ENCODE measurements at places on chromosomes 6 and 20.

DNA sequence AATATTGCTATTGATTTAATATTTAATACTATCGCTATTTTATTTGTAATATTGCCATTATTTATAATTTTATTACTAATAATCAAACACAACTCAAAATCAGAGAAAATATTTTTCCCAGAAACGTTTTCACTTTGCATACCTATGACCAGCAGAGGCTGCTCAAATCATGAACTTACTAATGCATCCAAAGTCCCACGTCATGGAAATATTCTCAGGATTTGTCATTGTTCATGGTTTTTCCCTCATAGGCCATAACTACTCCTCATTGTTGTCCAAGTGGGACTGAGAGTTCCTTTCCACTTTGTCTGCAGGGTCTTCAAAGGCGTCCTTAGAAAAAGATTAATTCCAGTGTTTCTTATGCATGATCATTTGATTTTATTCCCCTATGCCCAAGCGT, 344.8 kb downstream of the THBS2 start:
- no peak for DNase-seq

GRCh38 chr20:13447385-13448180, 191.1 kb downstream of the TASP1 start:
- no peak for DNase-seq

- DNase-seq = no peak
Observed at GRCh38 chr6:705047-705446, 12.1 kb upstream of the EXOC2 start.

GRCh38 chr6:86723729-86724128, 213.6 kb upstream of the HTR1E start:
- no peak for DNase-seq

DNA sequence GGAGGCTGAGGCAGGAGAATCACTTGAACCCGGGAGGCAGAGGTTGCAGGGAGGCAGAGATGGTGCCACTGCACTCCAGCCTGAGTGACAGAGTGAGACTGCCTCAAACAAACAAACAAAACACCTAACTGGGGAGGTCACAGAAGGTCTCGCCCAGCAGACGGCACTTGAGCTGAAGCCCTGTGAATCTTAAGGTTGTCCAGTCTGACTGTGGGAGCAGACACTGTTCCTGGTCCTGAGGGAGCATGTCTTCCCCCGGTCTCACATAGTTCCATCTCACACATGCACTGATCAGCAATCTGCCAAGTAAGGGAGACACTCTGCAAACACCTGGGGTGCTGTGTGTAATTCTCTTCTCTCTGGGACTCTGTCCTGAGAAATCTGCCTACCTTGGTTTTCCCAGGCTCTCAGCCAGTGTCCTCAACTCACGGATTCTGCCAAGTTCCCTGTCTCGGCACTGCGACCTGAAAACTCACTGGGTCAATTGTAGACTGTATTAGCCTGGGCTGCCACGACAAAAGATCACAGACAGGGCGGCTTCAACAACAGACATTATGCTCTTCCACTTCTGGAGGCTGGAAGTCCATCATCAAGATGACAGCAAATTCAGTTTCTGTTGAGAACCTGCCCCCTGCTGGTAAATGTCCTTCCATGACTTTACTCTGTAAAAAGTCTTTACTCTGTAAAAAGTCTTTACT, 94.3 kb downstream of the JPH2 start:
- no peak for DNase-seq

DNA sequence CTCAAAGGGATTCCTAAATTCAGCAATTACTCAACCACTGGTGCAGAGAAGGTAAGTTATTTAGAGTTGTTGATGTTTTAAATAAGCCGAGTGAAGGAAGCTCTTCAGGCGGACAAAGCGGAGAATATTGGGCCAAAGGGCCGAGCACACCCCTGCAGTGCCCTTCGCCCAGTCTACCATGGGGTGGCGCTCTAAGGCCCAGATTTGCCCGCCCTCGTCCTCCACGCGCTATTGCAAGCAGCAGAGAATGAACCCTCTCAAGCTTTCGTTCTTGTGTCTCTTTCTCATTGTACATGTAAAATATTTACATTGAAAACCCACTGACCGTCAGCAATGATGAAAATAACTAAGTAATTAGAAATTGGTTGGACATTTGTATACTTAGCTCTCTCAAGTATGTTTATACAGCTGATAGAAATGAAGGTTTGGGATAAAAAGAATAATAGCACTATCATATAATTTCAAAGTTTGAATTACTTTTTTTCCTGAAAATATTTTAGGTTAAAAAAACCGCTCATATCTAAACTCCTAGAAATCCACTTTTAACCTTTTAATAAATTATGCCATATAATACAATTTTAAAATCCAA, 195.0 kb upstream of the CEP162 start:
- DNase-seq = no peak

DNA sequence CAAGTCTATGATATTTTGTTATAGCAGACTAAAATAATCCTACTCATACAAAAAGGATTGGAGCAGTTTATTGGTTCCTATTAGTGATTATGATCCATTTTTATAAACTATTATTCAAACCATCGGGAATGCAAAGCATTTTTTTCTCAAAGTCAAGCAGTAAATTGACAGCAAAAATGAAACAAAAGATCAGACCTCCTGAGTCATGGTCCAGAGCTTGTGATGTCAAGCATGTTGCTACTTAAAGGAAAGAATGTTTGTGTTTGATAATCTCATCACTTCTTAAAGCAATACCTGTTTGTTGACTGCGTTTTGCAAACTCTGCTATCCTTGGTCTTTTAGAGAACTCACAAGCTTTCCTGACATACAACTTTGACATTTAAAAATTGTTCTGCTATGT, 204.4 kb downstream of the SAMD5 start:
- DNase-seq = no peak

- no peak for DNase-seq
Observed at GRCh38 chr6:83062225-83062624, 3.4 kb downstream of the UBE3D start.
